ENCODE measurements at places on chromosomes 1 and 21.

GRCh38 chr1:235307158-235308124, 20.5 kb downstream of the ARID4B start:
- no peak for DNase-seq

GRCh38 chr1:239662950-239663349, 276.6 kb downstream of the CHRM3 start:
- no peak for DNase-seq

GRCh38 chr21:44294391-44295162, 5.3 kb upstream of the PFKL start:
- DNase-seq, result no peak

- DNase-seq, result no peak
Measured at GRCh38 chr1:75838079-75838478, 41.4 kb downstream of the MSH4 start.

- DNase-seq, result peak; percentile 2
Measured at GRCh38 chr1:189597083-189597482, 880.6 kb downstream of the BRINP3 start.
